CD4-positive, CD25-positive, alpha-beta regulatory T cell (primary cell): ENCODE measurements at places on chromosomes 7 and 10. TPM values are rescaled to one million over a fixed set of nuclear protein-coding genes. Genes with fewer than 3 reads are reported as not detected.

NME8 gene
- not detected for total RNA-seq

KEL gene
- 1.1 TPM for total RNA-seq

LIPJ gene
- total RNA-seq, result not detected

GNAT3 gene
- not detected for total RNA-seq

INSIG1 gene
- total RNA-seq, result 66.5 TPM

TFPI2 gene
- total RNA-seq, result 0.96 TPM

HOXA6 gene
- total RNA-seq, result not detected

CRYGN gene
- 0.39 TPM for total RNA-seq

ATP6V0E2 gene
- total RNA-seq, result 45.9 TPM

MBL2 gene
- not detected for total RNA-seq

SLC37A3 gene
- 44.7 TPM for total RNA-seq

MAT1A gene
- not detected for total RNA-seq

ITPRID1 gene
- total RNA-seq, result not detected

UPK3BL1 gene
- 119 TPM for total RNA-seq

TMEM213 gene
- not detected for total RNA-seq
